ENCODE measurements at places on chromosomes 4 and X. TPM values are rescaled to one million over a fixed set of nuclear protein-coding genes. Genes with fewer than 3 reads are reported as not detected.
A peak's percentile ranks its signal among the peaks of the same experiment; 100 is the strongest.

GRCh38 chr4:157220371-157220881 lies at the start of gene GRIA2:
GRIA2 (plus strand) TSS chr4:157220728; CDS start chr4:157221043, 315 bp downstream.
- DNase-seq = peak; percentile 70
- no peak within 1 kb of the TSS for H3K27ac ChIP-seq
- H3K36me3 ChIP-seq = no peaks in the 10 kb centered on the region
- peaks cover 20% of the 10 kb centered on the region for H3K27me3 ChIP-seq
- peaks cover 5% of the 10 kb centered on the region for H3K4me1 ChIP-seq
- peak within 1 kb of the TSS; percentile 51 for H3K4me3 ChIP-seq

- H3K4me1 ChIP-seq = no peaks in the 10 kb centered on the region
- no peaks in the 10 kb centered on the region for H3K27me3 ChIP-seq
- H3K36me3 ChIP-seq = no peaks in the 10 kb centered on the region
- DNase-seq = no peak
- H3K27ac ChIP-seq = no peak overlapping the region
Observed at GRCh38 chr4:79598801-79599200, 190.8 kb upstream of the GK2 start.

- DNase-seq = no peak
- no peak overlapping the region for H3K4me3 ChIP-seq
Observed at GRCh38 chr4:165393704-165394103, 14.9 kb downstream of the CPE start.

DNA sequence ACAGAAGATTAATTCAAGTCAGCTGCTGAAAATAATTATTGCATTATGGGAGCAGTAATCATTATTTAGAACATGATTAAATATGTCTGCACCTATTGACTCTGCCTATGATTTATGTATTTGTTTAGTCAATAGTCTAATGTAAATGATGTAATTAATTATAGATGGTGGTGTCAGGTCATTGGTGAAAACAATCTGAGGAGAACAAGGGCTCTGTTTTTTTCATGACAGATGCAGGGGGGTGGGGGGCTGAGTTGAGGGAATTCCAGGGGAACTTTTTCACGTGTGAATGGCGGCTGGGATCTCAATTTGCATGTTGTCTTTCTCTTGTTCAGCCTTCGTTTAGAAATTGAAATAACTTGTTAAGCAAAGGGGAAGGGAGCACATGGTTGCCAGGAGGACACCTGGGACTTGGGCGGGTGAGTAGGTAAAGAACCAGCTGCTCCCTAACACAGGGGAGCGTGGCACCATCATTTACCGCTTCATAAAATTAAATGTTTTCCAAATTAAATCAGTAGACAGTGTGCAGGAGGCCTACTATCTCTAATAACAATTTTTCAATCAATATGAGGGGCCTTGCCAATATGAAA lies 65.4 kb downstream of the NKX6-1 start:
- no peaks in the 10 kb centered on the region for H3K4me1 ChIP-seq
- H3K27me3 ChIP-seq = no peaks in the 10 kb centered on the region
- H3K36me3 ChIP-seq = no peaks in the 10 kb centered on the region
- DNase-seq = no peak
- H3K4me3 ChIP-seq = no peak overlapping the region

- H3K27me3 ChIP-seq = no peaks in the 10 kb centered on the region
- H3K4me3 ChIP-seq = no peak overlapping the region
- H3K36me3 ChIP-seq = no peaks in the 10 kb centered on the region
- no peaks in the 10 kb centered on the region for H3K4me1 ChIP-seq
Observed at GRCh38 chr4:112673686-112674085, 36.7 kb downstream of the LARP7 start.

GRCh38 chrX:2545144-2545543 lies 44.4 kb upstream of the DHRSX start:
- H3K27ac ChIP-seq = no peak overlapping the region
- peaks cover 8% of the 10 kb centered on the region for H3K27me3 ChIP-seq
- H3K4me1 ChIP-seq = no peaks in the 10 kb centered on the region
- DNase-seq = no peak
- no peaks in the 10 kb centered on the region for H3K36me3 ChIP-seq
- no peak overlapping the region for H3K4me3 ChIP-seq

GRCh38 chr4:89267392-89267791 lies 40.2 kb downstream of the GPRIN3 start:
- no peaks in the 10 kb centered on the region for H3K27me3 ChIP-seq
- DNase-seq = no peak
- no peaks in the 10 kb centered on the region for H3K36me3 ChIP-seq

DNA sequence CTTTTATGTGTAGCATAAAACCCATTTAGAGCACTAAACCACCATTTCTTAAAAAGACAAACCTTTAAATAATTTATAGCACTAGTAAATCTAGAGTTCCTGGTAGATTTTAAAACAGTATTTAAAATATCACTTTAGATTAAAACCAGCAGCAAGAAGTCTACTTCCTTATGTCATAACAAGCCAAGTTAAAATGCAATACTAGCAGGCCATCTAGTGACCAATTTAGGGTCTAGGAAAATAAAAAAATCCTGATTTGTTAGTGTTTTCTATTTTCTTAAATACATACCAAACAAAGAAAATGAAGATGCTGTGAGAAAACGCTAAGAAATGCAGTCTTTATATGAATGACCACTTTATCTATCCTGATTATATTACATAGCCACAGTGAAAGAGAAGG lies 53.9 kb downstream of the PAPSS1 start:
- no peaks in the 10 kb centered on the region for H3K27me3 ChIP-seq
- H3K36me3 ChIP-seq = no peaks in the 10 kb centered on the region
- H3K4me1 ChIP-seq = no peaks in the 10 kb centered on the region
- DNase-seq = no peak
- H3K4me3 ChIP-seq = no peak overlapping the region

DNA sequence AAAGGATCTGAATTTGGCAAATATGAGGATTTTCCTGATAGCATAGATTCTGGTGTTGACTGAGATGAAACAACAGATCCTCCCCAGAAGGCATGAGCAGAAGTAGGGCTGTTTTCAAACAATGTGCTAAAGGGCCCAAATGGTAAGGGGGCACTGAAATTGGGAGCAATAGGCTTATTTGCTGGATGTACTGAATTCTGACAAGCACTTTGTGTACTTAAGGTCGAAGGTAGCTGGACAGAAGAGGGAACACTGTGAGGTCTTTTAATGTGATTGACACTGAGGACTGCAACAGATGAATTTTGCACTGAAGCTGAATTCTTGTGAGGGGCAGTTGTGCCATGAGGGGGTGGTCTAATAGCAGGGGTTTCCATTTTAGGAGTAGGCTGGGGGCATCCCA lies 21.2 kb upstream of the COX18 start:
- DNase-seq = no peak
- peaks cover 4% of the 10 kb centered on the region for H3K36me3 ChIP-seq
- H3K27me3 ChIP-seq = no peaks in the 10 kb centered on the region
- no peak overlapping the region for H3K4me3 ChIP-seq
- H3K27ac ChIP-seq = no peak overlapping the region
- H3K4me1 ChIP-seq = no peaks in the 10 kb centered on the region

DNA sequence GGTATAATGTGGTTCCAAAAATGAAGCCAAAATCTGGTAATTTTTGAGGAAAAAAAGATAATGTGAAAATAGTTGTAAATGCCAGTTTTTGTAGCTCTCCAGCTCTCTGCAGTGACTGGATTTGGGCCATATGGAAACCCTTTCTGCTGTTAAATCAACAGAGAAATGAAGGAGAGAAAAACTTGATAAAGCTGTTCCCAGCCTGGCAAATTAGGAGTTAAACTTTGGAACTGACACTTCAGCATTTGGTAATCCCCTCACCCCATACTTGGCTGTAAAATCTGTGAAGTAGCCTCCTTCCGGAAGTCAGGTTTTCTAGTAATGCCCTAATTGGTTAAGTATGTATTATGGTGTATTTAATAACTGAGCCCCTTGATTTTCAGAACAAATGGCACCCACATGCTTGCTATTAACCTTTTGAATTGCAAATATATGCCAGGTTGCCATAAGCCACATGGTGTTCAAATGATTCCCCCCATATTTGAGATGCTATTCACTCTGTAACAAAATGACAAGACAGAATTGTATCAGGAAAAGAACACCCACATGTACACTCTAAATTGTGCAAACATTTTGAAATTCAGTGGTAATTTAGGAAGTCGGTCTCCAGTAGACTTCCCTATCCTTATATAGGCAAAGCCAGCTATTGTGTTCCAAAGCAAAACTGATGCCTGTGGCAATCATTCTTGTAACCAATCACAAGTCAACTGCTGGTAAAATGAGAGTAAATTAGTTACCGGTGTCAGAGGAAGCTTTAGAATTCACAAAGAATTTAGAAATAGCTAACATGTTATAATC lies 96.3 kb upstream of the ADAMTS3 start:
- H3K4me1 ChIP-seq = no peaks in the 10 kb centered on the region
- H3K36me3 ChIP-seq = no peaks in the 10 kb centered on the region
- no peak overlapping the region for H3K4me3 ChIP-seq
- H3K27ac ChIP-seq = no peak overlapping the region
- no peak for DNase-seq
- H3K27me3 ChIP-seq = no peaks in the 10 kb centered on the region

DNA sequence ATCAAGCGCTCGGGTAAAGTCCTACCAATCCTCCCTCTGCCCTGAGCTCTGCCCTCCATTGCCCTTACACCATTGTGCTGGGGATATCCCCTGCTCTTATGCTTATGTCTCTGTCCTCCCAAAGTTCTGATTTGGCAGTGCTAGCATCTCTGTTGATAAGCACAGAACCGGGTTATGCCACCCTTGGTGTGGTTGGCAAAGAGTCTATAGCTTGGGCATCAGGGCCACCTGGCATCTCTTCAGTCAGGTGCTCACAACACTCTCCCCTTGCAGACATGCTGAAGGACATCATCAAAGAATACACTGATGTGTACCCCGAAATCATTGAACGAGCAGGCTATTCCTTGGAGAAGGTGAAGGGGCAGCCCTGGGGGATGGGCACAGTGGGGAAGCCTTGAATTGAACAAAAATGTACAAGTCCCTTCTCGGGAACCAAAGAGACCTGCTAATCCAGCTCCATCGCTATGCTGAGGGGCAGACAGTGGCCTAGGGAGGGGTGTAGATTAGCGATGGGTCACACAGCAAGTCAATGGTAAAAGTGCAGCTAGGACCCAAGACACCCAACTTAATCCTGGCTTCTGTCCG lies 3.8 kb downstream of the MAGED2 start:
- peaks cover 5% of the 10 kb centered on the region for H3K4me1 ChIP-seq
- no peak overlapping the region for H3K4me3 ChIP-seq
- no peaks in the 10 kb centered on the region for H3K36me3 ChIP-seq
- no peak overlapping the region for H3K27ac ChIP-seq
- no peak for DNase-seq

DNA sequence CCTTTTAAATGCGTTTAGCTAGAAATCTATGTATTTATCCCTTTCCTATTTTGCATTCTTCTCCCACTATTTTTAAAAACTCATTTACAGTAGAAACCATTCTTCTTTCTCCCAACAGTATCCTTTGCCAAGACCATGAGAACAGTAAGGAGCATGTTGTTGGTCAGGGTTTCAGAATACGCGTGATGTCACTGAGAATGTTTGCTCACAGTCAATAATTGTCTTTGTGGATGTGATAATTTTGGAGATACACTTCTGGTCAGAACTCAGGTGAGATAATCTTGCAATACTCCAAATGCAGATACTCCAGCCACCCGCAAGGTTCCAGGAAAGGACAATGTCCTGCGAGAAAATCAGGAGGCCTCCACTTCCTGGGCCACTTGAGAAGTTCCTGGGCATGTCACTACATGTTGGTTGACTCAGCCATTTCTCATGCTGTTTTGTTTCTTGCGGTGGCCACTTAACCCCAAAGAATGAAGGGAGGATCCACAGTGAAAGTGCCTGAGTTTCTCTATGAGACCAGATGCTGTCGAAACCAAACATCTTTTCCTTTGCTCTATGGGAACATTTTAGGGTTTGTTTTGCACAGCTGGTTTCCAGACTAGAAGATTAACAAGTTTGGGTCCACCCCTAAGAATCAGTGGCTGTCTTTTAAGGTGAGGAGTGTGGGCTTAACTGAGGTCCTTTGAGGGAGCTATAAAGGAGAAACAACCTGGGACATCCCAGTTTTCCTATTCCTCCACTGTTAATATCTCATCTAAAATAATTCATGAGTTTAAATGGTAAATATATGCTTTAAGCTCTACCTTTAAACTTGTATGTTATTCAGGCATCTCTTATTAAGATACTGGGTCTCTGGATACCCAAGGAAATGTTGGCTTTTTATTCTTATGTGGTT lies 116.0 kb downstream of the SOWAHB start:
- DNase-seq = no peak
- H3K27ac ChIP-seq = peak overlapping the region; percentile 39
- no peak overlapping the region for H3K4me3 ChIP-seq
- H3K4me1 ChIP-seq = no peaks in the 10 kb centered on the region
- no peaks in the 10 kb centered on the region for H3K36me3 ChIP-seq
- no peaks in the 10 kb centered on the region for H3K27me3 ChIP-seq

DNA sequence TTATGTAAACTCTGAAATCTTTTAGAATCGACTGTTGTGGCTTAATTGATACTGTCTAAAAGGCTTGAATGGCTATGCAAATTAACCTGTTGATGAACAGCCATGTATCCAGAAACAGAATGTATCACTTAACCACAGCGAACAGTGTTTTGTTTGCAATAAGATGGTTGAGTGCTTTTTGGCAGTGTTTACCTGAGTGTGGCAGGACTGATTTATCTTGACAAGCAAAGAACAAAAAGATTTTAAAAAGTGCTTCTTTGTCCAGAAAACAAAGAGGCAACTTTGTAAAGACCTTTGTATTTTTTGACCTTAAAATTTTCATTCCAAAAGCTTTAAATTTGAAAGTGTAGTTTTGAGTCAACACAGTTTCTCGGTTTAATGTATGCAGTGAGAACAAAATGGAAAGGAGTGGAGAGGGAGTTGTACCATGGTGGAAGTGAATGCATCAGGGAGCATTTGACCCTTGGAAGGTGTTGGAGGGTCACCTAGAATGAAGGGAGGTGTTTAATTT lies 18.0 kb downstream of the ARHGAP10 start:
- H3K4me1 ChIP-seq = no peaks in the 10 kb centered on the region
- DNase-seq = no peak
- no peak overlapping the region for H3K27ac ChIP-seq
- no peaks in the 10 kb centered on the region for H3K36me3 ChIP-seq
- H3K27me3 ChIP-seq = no peaks in the 10 kb centered on the region

Gene HSD17B13
- 1.6 TPM for total RNA-seq

Gene KLHL13
- 21.3 TPM for total RNA-seq

Gene CCNA2
- 1.8 TPM for total RNA-seq

Gene GRIA3
- total RNA-seq = 1.9 TPM

Gene TBC1D8B
- 7.9 TPM for total RNA-seq

Gene MAGEA3
- not detected for total RNA-seq

Gene SEL1L3
- total RNA-seq = 14.7 TPM

Measured in breast epithelium (tissue), 4 donors.